Naive thymus-derived CD4-positive, alpha-beta T cell (primary cell): ENCODE measurements at places on chromosomes 4 and X.
A peak's percentile ranks its signal among the peaks of the same experiment; 100 is the strongest.

GRCh38 chr4:2574009-2574408 lies 37.6 kb downstream of the FAM193A start:
- no peak for DNase-seq

GRCh38 chrX:50996930-50997329 lies 86.4 kb downstream of the BMP15 start:
- no peak for DNase-seq

DNA sequence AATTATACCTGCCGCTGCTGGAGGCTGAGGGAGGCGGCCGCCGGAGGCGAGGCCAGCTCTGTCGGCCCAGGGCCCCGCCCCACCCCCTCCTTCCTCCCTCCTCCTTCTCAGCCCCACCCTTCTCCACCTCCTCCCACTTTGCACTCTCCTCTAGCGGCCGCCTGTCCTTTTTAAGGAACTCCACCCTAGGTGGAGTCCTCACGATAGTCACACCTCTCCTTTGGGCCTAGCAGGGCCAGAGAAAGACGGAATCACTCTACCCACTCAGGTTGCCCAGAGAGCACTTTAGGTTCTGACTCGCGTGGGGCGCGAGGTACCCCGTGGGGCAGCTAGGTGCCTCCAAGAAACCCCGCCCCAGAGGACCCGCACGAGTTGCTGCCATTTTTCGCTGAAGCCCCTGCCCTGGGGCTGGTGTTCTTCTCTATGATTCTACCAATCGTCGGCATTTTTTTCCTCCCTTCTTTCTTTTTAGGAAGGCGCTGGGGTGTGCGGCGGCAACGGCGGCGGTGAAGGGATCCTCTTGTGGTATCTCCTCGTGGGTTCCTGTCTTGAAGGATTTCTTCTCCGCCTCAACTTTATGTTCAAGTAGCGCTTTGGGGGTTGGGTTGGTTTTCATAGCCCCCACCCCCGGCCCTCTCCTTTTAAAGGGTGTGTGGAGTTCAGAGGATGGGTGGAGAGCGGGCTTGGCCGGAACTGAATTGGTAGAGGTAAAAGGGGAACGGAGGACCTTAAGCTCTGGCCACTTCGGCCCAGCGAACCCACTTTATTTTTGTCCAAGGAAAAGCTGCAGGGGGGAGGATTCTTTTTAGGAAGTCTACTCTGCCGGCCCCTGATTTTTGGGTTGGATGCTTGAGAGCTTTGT lies at the start of gene KLF8:
TSS of gene KLF8 (plus strand) at position 136 of the 862 bp plus-strand sequence. CDS start 979 bp downstream, outside the sequence.
- peak; percentile 40 for DNase-seq

DNA sequence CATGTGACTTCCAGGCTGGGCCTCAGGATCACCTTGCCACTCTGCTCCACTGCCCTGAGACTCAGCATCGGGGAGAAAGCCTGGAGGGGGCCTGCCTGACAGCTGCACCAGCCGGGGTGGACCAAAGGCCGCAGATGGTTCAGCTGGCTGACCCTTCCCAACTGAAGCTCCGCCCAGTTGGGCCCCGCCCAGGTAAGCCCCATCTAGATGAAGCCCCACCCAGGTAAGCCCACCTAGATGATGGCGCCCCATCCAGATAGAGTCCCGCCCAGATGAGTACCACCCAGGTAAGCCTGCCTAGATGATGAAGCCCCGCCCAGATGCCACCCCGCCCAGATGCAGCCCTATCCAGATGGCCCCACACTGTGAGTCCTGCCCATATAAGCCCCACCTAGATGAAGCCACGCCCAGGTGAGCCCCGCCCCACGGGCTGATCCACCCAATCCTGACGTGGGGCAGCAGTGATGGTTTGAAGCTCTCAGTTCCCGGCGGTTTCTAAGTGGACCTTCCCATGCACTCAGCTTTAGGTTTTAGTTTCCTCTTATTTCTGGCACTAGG lies 10.0 kb downstream of the ZFYVE28 start:
- DNase-seq: no peak

DNA sequence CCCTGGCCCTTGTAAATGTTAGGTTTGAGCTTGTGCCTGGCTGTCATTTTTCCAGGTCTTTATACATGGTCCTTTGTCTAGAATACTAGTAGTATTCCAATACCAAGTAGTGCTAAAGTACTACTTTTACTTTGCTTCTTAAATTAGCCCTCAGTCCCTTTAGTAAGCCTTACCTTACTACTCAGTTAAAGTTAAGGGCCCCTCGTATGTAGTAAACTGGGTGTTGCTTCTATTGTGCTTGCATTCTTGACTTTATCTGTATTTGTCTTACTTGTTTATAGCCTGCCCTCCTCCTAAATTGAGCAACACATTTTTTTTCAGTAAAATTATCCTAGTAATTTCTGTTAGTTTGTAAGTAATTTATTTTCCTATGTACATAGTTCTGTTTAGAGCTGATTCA lies 25.2 kb downstream of the CLCN3 start:
- DNase-seq: no peak

DNA sequence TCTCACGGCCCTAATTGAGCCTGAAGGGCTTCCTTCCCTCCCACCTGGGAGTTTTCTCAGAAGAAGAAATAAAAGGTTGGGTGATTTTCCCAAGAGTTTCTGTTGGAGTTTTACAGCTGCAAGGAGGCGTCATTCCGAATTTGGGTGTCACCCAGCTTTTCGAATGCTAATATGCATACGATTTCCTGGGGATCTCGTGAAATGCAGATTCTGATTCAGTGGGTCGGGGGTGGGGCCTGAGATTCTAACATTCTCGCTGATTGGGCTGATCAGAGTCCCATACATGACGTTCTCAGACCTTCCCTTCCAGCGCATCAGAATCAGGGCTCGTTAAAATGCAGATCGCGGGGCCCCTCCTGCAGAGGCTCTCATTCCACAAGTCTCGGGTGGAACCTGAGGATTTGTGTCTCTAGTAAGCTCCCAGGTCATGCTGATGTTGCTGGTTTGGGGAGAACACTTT lies 125.8 kb upstream of the STX18 start:
- no peak for DNase-seq

DNA sequence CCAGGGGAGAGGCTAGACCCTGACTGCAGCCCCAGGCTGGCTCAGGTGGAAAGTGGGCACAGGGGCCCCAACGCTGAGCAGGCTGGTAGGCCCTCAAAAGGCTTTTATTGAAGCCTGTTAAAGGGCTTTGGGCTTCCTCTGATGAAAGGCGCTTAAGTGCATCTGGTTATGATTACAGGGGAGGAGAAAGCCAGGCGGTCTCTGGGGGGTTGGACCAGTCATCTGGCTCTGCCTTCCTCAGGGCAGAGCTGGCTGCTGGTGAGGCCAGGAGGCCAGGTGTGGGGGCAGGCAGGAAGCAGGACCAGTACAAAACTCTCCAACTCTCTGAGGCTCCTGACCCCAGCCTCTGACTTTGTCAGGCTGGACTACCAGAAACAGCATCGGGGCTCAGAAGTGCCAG lies 68.8 kb upstream of the BCOR start:
- DNase-seq: no peak

- DNase-seq: no peak
Observed at GRCh38 chr4:173318240-173318639, 15.9 kb downstream of the HMGB2 start.

- no peak for DNase-seq
Observed at GRCh38 chr4:153076861-153077260, 127.4 kb upstream of the TRIM2 start.

DNA sequence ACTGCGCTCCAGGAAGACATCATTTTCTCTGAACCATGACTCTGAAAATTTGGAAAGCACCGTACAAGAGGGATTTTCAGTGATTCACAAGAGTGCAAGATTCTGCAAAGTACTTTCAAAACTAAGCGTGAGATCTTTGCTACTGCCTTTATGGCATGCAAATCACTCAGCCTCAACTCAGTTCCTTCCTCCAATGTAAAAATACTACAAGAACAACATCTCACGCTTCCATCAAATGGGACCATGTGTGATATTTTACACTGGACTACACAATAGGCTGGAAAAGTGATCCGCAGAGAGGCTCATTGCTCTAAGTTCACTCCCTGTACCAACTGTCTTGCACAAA lies 674 bp upstream of the IL15 start:
- no peak for DNase-seq

DNA sequence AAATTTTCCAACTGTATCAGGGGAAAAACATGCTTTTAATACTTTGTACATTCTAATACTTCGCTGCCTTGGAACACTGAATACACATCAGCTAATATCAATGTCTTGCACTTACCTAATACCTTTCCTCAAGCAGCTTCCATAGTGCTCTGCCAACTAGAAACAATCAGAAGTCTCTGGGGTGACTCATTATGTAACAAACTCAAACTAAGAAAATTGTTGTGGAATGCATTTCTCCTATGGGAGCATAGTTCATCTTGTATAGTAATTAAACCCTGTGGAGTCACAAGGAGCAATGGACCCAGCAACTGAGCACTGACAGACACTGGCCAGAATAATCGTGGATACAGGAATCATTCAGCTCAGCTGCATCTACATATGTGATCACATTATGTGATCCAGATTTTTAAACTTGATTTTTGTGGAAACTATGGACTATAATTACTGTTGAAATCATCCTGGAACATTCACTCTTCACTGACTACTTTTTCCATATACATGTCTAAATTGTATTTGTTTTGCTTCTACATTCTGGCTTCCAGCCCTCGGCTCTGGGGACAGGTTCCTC lies 496.9 kb downstream of the TMA16 start:
- DNase-seq: no peak

- no peak for DNase-seq
Observed at GRCh38 chrX:44843753-44844152, at the start of gene DUSP21. TSS of gene DUSP21 (plus strand) at chrX:44844021. CDS start at chrX:44844133, 112 bp downstream.

GRCh38 chrX:149858592-149858991 lies 22.4 kb upstream of the MAGEA8 start:
- no peak for DNase-seq

DNA sequence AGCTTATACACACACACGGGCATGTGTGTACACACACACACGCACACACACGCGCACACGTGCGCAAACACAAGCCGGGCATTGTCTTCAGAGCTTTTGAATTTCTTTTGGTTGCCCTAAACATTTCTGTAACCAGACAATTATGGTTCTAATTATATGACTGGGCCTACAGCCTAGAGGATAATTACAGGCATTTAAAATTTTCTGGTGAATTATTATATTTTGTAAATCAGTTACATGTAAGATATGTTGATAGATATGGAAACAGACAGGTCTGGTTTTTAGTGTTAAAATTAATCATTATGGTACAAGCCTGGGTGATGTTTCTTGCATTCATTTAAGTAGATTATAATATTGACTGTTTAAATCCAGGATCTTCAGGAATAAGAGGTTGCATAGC lies 1120.5 kb downstream of the ADGRL3 start:
- DNase-seq: no peak

DNA sequence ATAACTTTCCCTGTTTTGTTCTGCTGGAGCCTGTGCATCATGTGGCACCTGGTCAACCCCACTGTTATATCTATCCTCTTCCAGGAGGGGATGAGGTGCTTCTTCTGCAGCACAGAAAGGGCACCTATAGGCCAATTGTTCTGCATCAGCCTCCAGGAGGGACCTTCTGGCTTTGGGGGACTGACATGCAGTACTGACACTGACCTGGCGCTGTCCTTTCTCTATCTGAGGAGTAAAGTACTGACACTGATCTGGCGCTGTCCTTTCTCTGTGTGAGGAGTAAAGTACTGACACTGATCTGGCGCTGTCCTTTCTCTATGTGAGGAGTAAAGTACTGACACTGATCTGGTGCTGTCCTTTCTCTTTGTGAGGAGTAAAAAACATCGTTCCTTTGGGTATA lies 498.4 kb downstream of the PACRGL start:
- no peak for DNase-seq

- DNase-seq: no peak
Observed at GRCh38 chrX:34503119-34503518, 154.0 kb downstream of the TMEM47 start.

DNA sequence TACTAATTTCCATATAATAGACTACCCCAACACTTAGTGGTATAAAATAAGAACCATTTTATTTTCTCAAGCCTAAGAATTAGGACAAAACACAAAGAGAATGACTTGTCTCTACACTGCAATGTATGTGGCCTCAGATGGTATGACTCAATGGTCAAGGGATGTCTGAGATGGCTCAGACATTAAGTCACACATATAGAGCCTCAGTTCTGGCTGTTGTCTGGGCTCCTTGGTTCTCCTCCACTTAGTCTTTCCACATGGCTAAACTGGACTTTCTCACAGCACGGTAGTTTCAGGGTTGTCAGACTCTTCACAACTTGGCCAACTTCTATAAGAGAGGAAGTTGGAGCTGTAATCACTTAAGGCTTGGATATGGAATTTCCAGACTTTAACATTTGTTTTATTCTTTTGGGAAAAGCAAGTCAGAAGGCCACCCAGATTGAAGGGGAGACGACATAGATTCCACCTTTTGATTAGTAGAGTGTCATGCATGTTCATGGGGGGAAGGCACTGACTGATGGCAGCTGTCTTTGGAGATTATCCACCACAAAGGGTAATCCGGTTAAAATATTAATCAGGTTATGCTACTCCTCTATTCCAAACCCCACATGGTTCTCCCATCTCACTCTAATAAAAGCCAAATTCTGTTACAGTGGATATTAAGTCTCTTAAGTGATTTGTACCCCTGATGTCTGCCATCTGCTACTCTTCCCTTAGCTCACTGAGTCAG lies 9.4 kb downstream of the IL15 start:
- DNase-seq: no peak

GRCh38 chr4:73707918-73708577 lies 32.3 kb upstream of the CXCL8 start:
- no peak for DNase-seq

GRCh38 chr4:47538825-47539154 lies 53.7 kb downstream of the ATP10D start:
- DNase-seq: no peak

GRCh38 chr4:146029147-146029546 lies 90.5 kb upstream of the ZNF827 start:
- DNase-seq: no peak

GRCh38 chrX:12701628-12702027 lies 89.6 kb upstream of the PRPS2 start:
- DNase-seq: no peak

DNA sequence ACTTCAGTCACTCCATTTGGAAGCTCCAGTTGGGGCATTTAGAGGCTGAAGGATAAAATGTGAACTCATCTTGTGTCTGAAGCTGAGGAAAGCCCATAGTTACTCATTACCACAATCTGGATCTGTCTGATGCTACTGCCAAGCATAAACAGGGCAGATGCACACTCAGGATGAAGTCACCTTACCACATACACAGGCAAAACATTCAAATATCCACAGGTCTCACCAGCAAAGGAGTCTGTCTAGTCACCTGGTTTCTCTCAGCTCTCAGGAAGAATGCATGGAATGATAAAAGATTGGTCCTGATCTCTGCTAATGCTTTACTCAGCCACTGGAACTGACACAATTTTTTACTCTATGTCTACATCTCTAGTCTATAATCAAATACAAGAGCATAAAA lies 13.0 kb upstream of the ODAPH start:
- no peak for DNase-seq

DNA sequence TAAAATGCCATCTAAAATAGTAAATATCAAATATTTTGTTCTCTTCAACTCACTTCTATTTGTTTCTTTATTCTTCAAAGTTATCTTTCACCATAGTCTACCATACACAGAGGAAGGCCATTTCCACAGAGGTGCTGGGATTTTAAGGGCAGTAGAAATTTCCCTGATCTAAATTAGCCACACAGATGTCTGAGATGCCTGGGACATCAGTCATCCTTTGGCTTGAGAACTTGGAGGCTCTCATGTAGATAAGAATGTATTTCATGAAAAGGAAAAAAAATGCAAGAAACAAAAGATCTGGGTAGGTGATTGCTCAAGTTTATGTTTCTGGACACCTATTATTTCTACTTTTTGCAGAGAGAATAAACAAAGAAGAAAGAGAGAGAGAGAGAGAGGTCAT lies 1008.2 kb downstream of the NLGN4X start:
- no peak for DNase-seq
